ENCODE measurements at places on chromosomes 4 and X.

- DNase-seq: no peak
Measured at GRCh38 chr4:99356992-99357391, 4.4 kb upstream of the ADH1C start.

GRCh38 chr4:71711044-71711984 lies 72.6 kb downstream of the GC start:
- no peak for DNase-seq

DNA sequence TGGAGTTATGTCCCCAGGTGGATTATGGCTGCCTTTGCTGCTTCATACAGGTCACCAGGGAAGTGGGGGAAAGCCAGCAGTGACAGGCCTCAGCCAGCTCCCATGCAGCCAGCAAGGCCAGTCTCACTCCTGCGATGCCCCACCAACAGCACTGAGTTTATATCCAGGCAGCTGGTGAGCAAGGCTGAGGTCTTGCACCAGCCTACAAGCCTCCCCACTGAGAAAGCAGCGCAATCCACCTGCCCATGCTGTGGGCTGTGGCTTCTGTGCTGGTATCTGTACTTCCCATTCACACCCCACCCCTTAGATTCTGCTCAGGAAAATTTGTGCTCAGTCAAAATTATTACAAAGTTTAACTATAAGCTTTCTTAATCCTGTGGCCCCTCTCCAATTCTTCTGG lies 153.5 kb downstream of the HHIP start:
- DNase-seq: no peak

DNA sequence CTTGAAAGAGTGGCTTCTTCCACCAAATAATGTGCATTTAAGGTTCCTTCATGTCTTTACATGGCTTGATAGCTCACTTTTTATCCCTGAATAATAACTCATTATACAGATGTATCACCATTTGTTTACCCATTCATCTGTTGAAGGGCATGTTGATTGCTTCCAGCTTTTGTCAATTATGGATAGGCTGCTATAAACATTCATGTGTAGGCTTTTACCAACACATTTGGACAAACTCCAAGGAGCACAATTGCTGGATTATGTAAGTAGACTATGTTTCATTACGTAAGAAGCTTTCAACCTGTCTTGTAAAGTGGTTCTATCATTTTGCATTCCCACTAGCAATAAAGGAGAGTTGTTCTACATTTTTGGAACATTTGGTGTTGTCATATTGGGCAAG lies 2637.0 kb downstream of the PCDH7 start:
- DNase-seq: no peak

GRCh38 chr4:2591189-2591588 lies 54.7 kb downstream of the FAM193A start:
- DNase-seq: no peak

All from putamen (tissue), 1 donor.